Activated CD4-positive, alpha-beta memory T cell treated with anti-CD3 and anti-CD28 coated beads for 36 hours (primary cell): ENCODE measurements at places on chromosomes 6 and 20. TPM values are rescaled to one million over a fixed set of nuclear protein-coding genes. Genes with fewer than 3 reads are reported as not detected.

Gene CDK5RAP1
- total RNA-seq = 40.3 TPM

Gene PLCB4
- not detected for total RNA-seq

Gene LIN28B
- not detected for total RNA-seq

DNA sequence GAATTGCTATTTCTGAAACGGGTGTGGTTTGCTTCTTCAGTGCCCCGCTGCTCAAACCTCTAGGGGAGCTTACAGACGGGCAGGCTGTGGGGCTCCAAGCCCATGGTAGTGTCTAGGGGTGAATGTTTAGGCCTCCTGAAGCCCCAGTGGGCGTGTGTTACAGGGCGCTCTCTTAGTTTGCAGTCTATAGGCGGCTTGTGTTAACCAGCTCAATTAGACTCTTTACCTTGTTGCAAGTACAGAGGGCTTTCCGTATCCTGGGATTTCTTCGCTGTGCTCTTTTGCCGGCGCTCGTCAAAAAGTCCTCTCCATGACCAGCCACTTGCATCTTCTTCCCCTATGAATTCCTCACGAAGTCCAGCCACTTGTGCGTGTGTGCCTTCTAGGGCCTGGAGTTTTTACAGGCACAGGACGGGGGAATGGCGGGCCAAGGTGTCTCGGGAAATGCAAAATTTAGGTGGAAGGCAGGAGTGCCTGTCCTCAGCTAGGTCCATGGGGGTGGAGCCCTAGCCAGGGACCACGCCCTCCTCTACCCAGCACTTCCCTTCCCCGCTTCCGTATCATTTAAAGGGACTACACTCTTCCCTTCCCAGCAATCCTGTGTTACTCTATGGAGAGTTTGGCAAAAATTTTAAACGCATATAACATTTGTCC, 94.5 kb downstream of the HTR1B start:
- H3K27ac ChIP-seq = no peak overlapping the region
- no peaks in the 10 kb centered on the region for H3K27me3 ChIP-seq
- DNase-seq = no peak
- H3K36me3 ChIP-seq = no peaks in the 10 kb centered on the region

DNA sequence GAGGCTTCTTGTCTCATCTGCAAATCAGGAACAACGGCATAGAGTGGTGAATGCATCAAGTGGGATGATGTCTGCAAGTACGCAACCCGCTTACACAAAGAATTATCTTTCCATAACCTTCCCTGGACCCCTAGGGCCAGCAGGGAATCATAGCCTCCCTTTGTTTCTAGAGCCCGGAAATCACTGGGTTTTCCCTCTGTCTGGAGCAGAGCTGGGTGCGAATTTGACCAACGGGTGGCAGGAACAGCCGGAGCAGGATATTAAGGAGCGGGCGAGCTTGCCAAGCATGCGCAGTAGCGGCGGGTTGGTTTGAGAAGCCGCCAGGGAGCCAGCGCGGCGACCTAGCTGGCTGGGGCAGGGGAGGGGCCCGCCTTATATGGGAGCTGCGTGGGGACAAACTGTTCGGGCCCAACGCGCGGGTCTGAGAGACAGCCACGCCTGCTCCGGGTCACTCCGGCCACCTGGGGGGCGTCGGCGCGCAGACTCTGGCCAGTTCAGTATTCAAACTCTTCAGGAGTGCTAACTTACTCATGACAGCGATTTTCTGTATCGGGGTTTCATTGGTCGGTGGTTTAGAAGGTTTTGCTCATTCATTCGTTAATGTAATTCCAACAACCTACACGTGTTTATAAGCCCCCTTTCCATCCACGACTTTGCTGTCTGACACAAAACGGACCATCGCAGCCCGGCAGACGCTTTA, 1.6 kb upstream of the KIF16B start:
- H3K4me3 ChIP-seq = peak overlapping the region; percentile 77
- H3K27me3 ChIP-seq = no peaks in the 10 kb centered on the region
- DNase-seq = peak; percentile 90
- H3K27ac ChIP-seq = peak overlapping the region; percentile 75
- H3K4me1 ChIP-seq = peaks cover 42% of the 10 kb centered on the region

Gene FERMT1
- total RNA-seq = 0.05 TPM

DNA sequence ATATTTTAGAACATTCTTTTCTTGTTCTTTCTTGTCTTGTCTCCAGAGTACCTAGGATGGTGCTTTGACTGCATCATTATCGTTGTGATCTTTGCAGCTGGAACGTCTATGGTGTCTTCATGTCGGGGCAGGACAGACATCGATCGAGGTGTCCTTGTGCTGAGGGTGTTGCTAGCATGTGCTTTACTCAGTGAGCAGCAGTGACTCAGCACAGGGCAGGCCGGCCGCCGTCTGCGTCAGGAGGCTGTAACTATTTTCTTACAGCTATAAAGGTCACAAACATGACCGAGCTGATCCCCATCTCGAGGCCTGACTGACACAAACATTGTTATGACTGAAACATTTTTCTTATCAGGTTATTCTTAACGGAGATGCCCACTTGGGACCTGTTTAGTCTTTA, 14.9 kb upstream of the CTCFL start:
- no peaks in the 10 kb centered on the region for H3K4me1 ChIP-seq
- H3K27me3 ChIP-seq = peaks cover 33% of the 10 kb centered on the region
- DNase-seq = no peak
- no peak overlapping the region for H3K27ac ChIP-seq

DNA sequence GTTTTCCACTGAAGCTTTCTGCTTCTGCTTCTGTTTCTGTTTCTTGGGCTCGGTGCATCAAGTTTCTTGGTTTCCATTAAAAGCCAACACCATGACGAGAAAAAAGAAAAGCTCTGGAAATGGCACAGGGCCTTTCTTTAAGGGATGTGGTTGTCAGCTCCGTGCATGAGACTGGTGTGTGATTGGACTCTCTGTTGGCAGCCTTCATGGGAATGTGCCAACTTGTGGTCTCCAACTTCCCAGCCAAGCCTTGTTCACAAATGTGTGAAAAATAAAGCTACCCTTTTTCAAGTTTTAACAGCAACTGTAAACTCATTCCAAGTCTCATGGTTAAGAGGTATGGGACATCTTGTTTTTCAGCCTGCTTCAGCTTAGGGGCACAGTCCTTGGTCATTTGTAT, 68.7 kb upstream of the CST7 start:
- H3K27ac ChIP-seq = no peak overlapping the region
- H3K4me1 ChIP-seq = no peaks in the 10 kb centered on the region
- H3K36me3 ChIP-seq = peaks cover 3% of the 10 kb centered on the region

Gene SMOC2
- not detected for total RNA-seq

DNA sequence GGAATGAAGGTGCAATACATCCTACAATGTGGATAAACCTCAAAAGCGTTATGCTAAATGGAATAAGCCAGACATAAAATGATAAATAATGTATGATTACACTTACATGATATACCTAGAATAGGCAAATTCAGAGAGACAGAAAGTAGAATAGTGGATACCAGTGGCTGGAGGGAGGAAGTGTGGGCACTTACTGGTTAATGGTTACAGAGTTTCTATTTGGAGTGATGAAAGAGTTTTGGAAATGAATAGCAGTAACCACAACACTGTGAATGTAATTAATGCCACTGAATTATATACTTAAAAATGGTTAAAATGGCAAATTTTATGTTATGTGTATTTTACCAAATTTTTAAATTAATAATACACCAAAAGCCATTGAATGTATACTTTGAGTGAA, 71.4 kb upstream of the CST7 start:
- peaks cover 4% of the 10 kb centered on the region for H3K27me3 ChIP-seq
- DNase-seq = no peak
- H3K27ac ChIP-seq = no peak overlapping the region
- no peak overlapping the region for H3K4me3 ChIP-seq
- peaks cover 1% of the 10 kb centered on the region for H3K36me3 ChIP-seq

DNA sequence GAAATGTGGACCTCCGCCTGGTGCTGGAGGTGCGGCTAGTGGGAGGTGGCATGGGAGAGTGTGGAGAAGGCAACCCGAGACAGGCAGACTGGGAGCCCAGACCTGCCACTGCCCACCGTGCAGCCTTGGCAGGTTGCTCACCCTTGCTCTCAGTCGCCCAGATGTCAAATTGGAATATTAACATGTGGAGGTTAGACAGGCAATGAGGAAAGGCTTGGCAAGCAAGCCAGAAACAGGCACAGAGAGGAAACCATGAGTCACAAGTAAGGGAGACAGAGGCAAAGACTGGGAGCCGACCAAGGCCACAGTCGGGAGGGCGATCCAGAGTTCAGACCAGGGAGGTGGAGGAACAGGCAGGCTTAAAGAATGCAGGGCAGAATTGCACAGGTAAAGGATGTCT, 178.2 kb downstream of the FOXC1 start:
- no peak for DNase-seq
- no peak overlapping the region for H3K27ac ChIP-seq
- no peaks in the 10 kb centered on the region for H3K27me3 ChIP-seq
- peaks cover 10% of the 10 kb centered on the region for H3K4me1 ChIP-seq

DNA sequence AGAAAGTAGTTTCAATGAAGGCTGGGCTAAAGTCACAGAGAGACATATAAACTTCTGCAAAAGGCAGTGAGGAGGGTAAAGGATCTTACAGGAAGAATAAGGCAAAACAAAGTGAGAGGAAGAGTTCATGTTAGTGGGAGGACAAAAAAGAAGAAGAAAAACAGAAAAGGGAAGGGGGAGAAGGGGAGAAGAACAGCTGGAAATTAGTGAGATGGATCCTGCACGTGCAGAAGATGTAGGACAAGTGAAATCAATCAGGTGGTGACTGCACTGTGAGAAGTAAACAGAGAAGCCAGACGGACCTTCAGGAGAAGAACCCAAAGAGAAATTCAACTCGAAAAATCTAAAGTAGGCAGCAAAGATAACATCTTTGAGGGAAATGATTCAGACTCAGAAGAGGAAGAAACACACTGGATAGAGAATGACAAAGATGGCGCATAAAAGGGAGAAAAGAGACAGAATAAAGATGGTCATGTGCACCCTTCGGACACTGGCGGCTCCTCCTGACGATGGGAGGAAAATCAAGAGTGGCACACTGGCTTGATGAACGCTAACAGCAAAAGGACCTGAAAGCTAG, 105.9 kb downstream of the MYB start:
- no peak overlapping the region for H3K27ac ChIP-seq
- no peak overlapping the region for H3K4me3 ChIP-seq
- H3K27me3 ChIP-seq = no peaks in the 10 kb centered on the region
- no peak for DNase-seq
- H3K36me3 ChIP-seq = peaks cover 8% of the 10 kb centered on the region
- H3K4me1 ChIP-seq = peaks cover 8% of the 10 kb centered on the region

Gene PRL
- not detected for total RNA-seq

DNA sequence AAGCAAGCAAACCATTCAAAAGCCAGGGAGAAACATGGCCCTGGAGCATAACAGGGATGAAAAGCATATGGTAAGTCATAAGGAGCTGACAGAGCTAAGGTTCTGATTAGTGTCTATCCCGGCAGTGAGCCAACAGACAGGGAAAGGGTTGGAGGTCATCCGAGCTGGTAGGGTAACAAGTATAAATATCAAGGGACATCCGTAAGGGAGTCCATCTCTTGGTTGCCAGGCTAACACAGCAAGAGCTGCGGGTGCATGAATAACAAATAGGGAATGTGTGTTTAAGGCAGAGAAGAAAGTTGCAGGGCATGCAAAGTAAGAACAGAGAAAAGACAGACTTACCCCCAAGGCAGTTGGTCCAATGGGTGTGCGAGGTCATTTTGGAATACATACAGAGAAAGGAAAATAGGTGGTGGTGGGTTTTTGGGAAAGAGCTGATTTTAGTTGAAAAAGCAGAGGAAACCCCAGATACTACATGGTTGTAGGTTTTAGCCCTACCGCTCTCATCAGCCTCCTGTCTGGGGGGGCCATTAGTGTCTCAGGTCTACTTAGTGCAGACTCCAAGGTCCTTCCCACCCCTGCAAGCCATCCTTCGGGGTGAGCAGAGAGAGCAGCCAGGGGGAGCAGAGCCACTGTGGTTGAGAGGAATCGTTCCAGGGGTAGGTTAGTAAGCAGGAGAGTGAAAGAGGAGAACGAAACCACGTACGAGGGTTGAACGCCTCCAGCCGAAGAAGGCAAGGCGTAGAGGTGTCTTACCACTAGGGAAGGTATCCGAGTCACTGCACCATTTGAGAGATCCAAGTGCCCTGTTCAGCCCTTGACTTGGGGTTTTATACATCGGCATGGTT, at the start of gene ERVFRD-1:
ERVFRD-1 (minus strand) TSS at position 805 of the 848 bp plus-strand sequence. CDS start 6,415 bp downstream, outside the sequence.
- peak within 1 kb of the TSS; percentile 23 for H3K4me3 ChIP-seq
- H3K4me1 ChIP-seq = peaks cover 26% of the 10 kb centered on the region
- peak; percentile 29 for DNase-seq
- no peak within 1 kb of the TSS for H3K27ac ChIP-seq

DNA sequence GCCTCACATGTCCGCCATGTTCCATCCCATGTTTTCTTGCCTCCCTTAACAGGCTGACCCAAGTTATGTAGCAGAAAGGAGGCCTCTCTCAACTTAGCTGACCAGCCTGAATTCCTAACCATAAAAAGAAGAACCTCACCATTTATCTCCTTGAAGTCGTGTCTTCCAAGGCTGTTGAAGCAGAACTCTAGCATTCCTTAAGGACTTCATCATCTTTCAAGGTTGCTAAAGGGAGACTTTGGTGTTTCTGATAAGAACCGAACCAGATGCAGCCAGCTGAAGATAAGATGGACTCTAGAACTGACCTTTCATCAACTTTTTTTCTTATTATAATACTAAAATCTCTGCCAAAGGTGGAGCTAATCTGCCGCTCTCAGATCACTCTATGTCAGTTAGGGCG, 571.7 kb upstream of the SLC35B3 start:
- peaks cover 3% of the 10 kb centered on the region for H3K27me3 ChIP-seq
- no peak overlapping the region for H3K4me3 ChIP-seq
- DNase-seq = no peak
- H3K27ac ChIP-seq = no peak overlapping the region
- no peaks in the 10 kb centered on the region for H3K36me3 ChIP-seq

DNA sequence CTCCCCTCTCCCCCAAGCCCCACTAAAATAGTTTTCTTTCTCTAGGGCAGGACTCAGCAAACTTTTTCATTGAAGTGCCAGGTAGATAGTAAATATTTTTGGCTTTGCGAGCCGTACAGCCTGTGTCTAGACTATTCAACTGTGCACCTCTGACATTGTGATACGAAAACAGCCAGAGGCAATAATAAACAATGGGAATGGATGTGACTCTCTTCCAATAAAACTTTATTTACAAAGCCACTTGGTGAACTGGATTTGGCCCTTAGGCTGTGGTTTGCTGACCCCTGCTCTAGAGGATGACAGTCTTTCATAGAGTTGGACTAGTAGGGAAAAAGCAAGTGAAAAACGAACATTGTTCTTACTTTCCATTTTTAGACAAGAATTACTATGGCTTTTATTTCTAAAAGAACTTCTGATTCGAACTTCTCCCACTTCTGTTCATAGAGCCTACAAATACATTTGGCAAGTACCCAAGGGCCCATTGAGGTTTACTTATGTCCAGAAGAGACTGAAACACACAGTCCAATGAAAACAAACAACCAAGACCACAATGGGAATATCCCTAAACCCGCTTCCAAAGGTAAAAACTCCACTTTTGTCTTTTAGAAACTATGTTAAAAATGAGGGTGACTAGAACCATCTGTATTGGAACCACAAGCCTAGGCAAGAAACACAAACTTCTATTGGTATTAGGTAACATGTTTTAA, 46.4 kb upstream of the CDKAL1 start:
- H3K4me3 ChIP-seq = no peak overlapping the region
- H3K27ac ChIP-seq = no peak overlapping the region
- no peaks in the 10 kb centered on the region for H3K27me3 ChIP-seq
- peaks cover 62% of the 10 kb centered on the region for H3K36me3 ChIP-seq
- H3K4me1 ChIP-seq = peaks cover 5% of the 10 kb centered on the region
